ENCODE measurements at places on chromosomes 6 and 20.

- no peak for DNase-seq
Measured at GRCh38 chr6:109242029-109242428, 140.2 kb downstream of the CD164 start.

GRCh38 chr6:5083307-5083583 lies 1.9 kb upstream of the PPP1R3G start:
- DNase-seq = no peak

DNA sequence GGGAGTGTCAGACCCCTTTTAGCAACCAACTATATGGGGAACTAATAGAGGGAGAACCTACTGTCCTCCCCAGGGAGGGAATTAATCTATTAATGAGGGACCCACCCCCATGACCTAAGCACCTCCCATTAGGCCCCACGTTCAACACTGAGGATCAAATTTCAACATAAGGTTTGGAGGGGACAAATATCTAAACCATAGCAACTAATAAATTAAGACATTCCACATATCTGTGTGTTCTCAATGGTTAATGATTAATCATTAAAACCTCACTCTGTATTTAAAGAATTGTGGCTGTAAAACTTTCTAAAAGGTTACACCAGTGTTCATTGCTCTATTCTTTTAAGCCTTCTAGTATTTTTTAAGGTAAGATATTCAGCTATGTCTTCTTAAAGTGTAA lies 500.4 kb upstream of the SULF2 start:
- DNase-seq = no peak

DNA sequence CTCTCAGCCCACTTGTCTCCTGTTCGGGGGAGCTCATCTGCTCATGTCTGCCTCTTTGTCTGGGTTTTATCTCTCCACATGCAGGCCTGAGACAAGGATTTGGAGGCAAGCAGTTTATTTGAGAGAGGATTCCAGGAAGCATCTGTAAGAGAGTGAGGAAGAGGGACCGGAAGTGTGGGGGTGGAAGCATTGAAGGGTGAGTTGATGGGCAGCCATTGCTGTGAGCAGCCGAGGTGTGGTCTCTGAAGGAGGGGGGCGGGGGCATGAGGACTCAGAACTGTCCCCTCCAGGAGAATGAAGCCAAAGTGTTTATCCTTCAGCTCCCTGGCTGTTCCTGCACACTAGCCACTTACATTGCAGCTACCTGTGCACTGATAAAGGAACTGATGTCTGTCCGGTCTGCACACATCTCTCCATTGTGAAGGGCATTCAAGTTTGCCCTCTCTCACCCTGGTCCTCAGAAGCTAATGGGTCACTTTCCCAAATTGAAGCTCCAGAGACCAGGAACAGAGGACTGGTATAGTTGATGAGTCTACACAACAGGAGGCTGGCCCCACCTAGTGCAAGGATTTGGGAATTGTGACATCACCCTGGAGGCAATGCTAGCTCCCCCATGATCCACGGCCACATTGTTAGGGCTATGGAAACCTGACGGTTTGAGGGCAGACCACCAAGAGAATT lies 100.5 kb upstream of the FOXA2 start:
- DNase-seq = peak; percentile 21

DNA sequence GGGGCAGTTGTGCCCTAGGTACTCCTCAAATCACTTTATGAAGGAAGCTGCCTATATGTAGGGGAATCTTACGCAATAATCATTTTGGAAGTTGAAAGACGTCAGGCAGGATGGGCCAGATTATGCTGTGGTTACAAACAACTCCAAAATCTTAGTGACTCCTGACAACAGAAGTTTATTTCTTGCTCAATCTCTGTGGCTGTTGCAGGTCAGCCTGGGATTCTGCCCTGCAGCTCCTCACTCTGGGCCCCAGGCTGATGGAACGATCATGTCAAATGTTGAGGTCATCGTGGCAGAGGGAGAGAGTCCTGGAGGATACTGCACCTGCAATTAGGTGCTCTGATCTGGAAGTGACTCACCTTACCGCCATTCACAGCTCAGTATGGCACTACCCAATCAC lies 88.4 kb downstream of the ZDHHC14 start:
- DNase-seq = no peak

- no peak for DNase-seq
Measured at GRCh38 chr6:37579444-37580067, 79.9 kb upstream of the CCDC167 start.

GRCh38 chr6:148239801-148240460 lies 102.7 kb upstream of the SASH1 start:
- no peak for DNase-seq

GRCh38 chr6:10361428-10361827 lies 53.4 kb downstream of the TFAP2A start:
- DNase-seq = no peak

GRCh38 chr6:156942266-156942665 lies 165.1 kb downstream of the ARID1B start:
- DNase-seq = no peak

DNA sequence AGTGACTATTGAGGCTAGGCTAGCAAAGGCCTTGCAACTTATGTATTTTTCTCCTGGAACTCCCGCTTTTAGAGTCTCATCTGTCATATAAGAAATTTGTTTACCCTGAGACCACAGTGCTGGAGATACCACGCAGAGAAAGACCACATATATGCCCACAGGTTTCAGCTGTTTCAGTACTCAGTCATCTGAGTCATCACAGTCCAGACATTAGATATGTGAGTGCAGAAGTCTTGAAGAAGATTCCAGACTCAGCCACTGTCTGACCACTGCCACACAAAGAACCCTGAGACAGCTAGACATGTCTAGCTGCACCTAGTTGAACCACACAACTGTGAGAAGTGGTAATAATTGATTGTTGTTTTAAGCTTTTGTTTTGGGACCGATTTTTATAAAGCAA lies 648.3 kb downstream of the EPM2A start:
- no peak for DNase-seq

DNA sequence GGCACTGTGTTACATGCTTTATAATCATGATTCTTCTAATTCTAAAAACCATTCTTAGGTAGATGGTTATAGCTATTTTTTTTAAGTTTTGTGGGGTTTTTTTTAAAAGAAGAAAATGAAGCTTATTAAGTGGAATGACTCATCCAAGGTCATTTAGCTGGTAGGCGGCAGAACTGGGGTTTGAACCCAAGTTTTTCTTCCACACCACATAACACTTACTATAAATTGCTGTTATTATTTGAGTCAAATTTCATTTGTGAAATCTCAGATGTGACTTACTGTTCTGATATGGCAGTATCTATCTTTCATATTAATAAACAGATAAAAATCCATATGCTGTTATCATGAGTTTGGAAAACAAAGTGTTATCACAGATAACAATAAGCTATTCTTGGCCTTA lies 10.4 kb upstream of the COL10A1 start:
- no peak for DNase-seq

- no peak for DNase-seq
Measured at GRCh38 chr20:57200882-57201695, 65.4 kb downstream of the BMP7 start.

DNA sequence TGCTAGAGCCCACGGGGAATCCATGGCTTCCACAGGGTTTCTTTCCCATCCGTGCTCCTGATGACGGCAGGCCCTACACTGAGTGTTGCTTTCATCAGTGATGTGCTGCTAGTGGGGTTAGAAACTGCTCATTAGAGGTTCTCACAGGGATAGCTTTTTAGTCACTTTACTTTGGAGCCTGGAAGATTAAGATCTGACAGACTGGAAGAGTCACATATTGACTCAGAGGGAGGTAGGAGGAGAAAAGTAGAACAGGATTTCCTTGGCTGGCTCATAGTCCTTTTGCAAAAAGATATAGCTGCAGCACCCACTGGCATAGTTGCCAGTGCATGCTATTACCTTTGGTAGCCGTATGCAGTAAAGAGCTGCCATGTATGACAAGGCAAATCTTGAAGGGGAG lies 890.3 kb downstream of the C6orf118 start:
- DNase-seq = no peak

DNA sequence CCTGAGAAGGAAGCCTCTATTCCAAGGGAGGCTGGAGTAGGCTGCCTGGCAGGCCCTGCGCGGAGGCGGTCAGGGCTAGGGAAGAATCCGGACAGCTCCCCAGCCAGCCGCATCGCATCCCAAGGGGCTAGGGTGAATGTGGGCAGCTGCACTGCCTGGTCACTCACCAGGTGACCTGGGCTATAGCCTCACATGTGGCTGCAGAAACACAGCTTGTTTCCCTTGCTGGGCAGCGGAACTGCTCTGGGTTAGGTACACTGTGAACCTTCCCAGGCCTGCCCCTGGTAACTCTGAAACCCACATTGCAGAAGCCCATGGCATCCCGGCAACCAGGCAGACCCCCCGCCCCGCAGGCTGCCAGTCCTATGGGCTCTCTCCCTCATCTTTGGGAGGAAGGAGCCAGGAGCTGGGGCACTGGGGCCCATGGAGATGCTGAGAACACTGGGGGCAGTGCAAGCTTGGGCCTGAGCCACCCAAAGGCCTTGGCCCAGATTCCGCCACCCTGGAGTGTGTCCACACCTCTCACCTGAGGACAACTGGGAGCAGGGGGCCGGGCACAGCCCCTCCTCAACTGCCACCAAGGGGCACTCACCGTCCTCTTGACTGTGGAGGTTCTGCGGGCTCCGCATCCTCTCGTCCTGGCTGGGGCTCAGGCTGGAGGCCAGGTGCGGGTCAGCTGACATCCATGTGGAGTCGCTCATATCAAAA lies 111.0 kb downstream of the NOL4L start:
- no peak for DNase-seq

GRCh38 chr6:13277231-13277630 lies 51.1 kb downstream of the TBC1D7 start:
- no peak for DNase-seq

- DNase-seq = no peak
Measured at GRCh38 chr20:13059398-13060136, 50.8 kb downstream of the SPTLC3 start.

All from NCI-H345 (cell line).